ENCODE measurements at places on chromosomes 4 and X. TPM values are rescaled to one million over a fixed set of nuclear protein-coding genes. Genes with fewer than 3 reads are reported as not detected.

The BEX5 gene
- total RNA-seq, result not detected

- H3K27ac ChIP-seq, result no peak overlapping the region
- no peaks in the 10 kb centered on the region for H3K36me3 ChIP-seq
- H3K27me3 ChIP-seq, result peaks cover 4% of the 10 kb centered on the region
- no peaks in the 10 kb centered on the region for H3K4me1 ChIP-seq
- H3K4me3 ChIP-seq, result no peak overlapping the region
Measured at GRCh38 chrX:137062915-137063617, 29.3 kb upstream of the GPR101 start.

The ARHGEF38 gene
- not detected for total RNA-seq

The SMS gene
- total RNA-seq, result 218 TPM

The PRDM5 gene
- 0.85 TPM for total RNA-seq

GRCh38 chrX:119488749-119489148 is 20.5 kb downstream of the SLC25A5 start:
- DNase-seq, result peak; percentile 58
- H3K4me3 ChIP-seq, result no peak overlapping the region
- no peak overlapping the region for H3K27ac ChIP-seq
- no peaks in the 10 kb centered on the region for H3K36me3 ChIP-seq
- H3K27me3 ChIP-seq, result no peaks in the 10 kb centered on the region

The ZFP42 gene
- total RNA-seq, result not detected

GRCh38 chr4:145936142-145936996 is 2.3 kb downstream of the ZNF827 start:
- H3K4me1 ChIP-seq, result peaks cover 22% of the 10 kb centered on the region
- H3K36me3 ChIP-seq, result no peaks in the 10 kb centered on the region
- peak overlapping the region; percentile 93 for H3K27ac ChIP-seq
- peak overlapping the region; percentile 74 for H3K4me3 ChIP-seq
- peak; percentile 75 for DNase-seq

DNA sequence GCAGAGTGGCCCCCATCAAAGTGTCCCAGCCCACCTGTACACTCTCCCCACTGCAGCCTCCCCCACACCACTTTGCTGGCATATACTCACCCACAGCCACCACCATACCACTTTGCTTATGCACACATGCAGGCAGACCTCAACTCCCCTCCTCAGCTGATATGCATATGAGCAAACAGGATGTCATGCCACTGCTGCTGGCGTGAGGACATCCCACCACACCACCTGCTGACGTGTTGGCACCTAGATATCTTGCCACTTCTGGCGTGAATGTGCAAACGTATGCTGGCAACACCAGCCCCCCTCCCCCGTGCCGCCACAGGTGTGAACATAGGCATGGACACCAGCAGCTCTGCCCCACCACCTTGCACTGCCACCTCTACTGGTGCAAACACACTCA is 22.4 kb upstream of the MAGEA8 start:
- H3K27ac ChIP-seq, result no peak overlapping the region
- H3K4me1 ChIP-seq, result no peaks in the 10 kb centered on the region
- H3K36me3 ChIP-seq, result no peaks in the 10 kb centered on the region
- DNase-seq, result no peak
- no peak overlapping the region for H3K4me3 ChIP-seq

DNA sequence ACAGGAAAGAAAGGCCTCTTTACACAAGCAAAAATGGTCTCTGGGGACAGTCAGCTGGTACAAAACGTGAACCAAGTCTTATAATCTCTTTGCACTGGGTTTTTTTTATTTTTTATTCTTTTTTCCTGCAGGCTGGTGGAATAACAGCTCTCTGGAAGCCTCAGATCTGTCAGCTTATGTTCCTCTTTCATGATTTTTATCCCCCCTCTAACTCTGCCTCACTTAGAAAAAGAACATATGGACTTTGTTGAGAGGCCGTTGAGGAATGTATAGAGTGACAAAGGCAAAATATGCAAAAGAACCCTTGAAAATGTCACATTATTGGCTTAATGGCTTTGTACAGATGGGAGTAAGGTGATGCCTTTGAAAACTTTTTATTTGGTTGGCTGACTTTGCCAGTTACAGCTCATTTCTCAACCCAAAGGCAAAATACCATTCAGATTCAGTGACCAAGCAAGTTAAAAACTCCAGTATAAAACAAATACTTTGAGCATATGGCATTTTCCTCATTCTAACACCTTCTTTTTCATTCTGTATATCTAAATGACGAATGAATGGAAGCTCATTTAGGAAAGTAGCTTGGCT is 111.1 kb downstream of the RNF150 start:
- no peak overlapping the region for H3K27ac ChIP-seq
- DNase-seq, result no peak
- no peaks in the 10 kb centered on the region for H3K27me3 ChIP-seq
- H3K36me3 ChIP-seq, result no peaks in the 10 kb centered on the region
- no peaks in the 10 kb centered on the region for H3K4me1 ChIP-seq
